ENCODE measurements at places on chromosomes 13 and 19.
A peak's percentile ranks its signal among the peaks of the same experiment; 100 is the strongest.

DNA sequence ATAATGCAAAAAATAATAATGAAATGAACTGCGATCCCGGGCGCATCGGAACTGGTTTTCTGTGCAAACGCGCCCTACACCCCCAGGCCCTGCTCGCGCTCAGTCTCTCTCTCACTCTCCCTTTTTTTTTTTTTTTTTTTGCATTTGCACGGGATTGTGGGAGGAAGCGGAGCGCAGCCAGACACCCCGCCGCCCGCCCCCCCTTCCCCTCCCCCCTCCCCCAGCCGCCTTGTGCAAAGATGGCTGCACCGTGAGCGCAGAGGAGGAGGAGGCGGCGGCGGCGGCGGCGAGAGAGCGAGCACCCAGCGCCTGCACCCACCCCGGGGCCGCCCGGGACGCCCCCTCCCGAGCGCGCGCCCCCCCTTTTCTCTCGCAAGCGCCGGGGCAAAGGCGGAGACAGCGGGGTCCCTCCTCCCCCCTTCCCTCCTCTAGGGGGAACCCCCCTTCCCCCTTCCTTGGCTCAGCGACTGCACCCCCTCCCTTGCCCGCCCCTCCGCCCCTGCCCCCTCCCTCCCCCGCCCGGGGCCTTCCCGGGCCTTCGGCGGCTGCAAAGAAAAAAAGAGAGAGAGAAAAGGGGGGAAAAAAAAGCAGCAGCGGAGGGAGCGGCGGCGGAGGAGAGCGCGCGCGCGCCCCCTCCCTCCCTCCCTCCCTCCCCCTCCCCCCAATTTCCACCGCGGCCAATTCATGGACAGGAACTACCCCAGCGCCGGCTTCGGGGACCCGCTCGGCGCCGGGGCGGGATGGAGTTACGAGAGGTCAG is at the start of gene PRR12:
Gene PRR12, plus strand, starts transcription at position 212 of the 760 bp plus-strand sequence. Its CDS starts 473 bp downstream, at position 685.
- DNase-seq, result peak; percentile 75

DNA sequence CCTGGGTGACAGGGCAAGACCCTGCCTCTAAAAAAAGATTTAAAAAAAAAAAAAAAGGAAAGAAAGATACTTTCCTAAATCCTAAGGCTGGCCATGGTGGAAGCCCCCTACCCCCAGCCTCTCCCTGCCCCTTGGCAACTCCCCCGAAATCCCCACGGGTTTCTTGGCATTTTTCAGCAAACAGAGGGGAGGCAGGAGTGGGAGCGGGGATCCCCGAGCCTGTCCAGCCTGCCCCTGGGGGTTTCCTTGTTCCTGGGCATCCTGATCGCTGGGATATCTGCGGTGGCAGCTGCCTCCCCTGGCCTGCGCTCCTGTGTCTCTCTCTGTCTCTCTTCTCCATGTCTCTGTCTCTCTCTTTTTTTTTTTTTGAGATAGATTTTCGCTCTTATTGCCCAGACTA is 3.4 kb upstream of the EBI3 start:
- DNase-seq, result no peak

- no peak for DNase-seq
These were observed 89.5 kb downstream of the ARHGEF7 start for GRCh38 chr13:111204438-111205177.

- DNase-seq, result no peak
These were observed 3.5 kb downstream of the MKNK2 start for GRCh38 chr19:2047449-2048103.

GRCh38 chr13:89694451-89694850 is 1653.0 kb upstream of the MIR17HG start:
- DNase-seq, result no peak

DNA sequence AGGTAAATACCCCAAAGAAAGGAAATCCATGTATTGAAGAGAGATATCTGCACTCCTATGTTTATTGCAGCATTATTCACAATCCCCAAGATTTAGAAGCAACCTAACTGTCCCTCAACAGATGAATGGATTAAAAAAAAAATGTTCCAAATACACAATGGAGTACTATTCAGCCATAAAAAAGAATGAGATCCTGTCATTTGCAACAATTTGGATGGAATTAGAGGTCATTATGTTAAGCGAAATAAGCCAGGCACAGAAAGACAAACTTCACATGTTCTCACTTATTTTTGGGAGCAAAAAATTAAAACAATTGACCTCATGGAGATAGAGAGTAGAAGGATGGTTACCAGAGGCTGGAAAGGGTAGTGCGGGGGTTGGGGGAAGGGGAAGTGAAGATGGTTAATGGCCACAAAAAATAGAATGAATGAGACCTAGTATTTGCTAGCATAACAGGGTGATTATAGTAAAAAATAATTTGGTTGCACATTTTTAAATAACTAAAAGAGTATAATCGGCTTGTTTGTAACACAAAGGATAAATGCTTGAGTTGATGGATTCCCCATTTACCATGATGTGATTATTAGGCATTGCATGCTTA is 9.7 kb upstream of the ZNF709 start:
- DNase-seq, result no peak

All from stimulated activated CD4-positive, alpha-beta T cell treated with anti-CD3 and anti-CD28 coated beads, Interleukin-4, amount 100 ng/mL, for 4 hours (primary cell).